ENCODE measurements at places on chromosomes 3 and 15.

DNA sequence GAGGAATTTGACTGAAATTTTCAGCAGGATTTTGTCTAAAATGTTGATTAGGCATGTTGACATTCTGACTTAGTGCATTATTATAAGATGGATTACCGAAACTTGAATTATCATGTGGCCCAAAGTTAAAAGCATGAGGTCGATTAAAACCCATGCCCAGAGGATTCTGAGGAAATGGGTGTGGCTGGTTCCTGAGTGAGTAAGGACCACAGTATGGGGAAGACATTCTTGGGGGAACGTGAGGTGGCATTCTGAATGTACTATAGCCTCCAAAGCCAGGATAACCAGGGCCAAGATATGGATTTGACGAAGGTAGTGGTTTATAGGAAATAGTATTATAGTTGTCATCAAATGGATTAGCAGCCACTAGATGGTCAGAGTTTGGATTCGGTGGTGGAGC lies 38.7 kb upstream of the DNAAF4 start:
- no peak for DNase-seq

DNA sequence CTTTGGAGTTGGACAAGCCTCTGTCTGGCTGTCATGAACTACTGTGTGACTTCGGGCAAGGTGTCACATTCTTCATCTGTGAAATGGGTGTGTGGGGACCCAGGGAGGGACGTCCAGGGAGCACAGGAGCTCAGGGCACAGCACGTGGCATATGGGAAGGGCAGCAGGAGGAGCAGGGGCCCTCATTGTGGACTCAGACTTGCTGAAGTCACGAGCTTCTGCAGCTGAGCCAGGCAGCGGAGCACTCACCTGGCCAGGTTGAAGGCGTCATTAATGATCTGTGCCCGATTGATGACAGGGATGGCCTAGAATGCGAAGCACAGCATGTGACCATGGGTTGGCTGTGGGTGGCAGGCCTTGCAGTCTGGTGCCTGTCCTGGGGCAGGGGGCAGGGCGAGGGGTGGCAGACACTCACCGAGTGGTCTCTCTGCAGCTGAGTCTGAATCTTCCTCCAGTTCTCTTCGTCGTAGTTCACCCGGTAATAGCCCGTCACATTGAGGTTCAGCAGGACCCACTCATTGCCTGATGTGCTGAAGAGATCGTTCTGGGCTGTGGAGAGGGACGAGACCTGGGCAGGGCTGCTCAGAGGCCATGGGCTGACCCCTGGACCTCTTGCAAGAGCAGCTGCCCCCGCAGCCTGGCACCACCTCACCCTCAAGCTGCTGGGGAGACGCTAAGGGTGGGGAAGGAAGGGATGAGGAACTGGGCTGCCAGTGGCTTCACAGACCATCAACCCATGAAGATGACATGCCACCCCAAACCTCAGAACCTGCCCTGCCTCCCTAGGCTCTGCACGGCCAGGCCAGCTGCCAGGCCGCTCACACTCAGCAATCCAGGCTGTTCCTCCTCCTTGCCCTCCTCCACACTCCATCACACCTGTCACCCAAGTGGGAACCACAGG lies 15.4 kb downstream of the ANPEP start:
- no peak for DNase-seq

DNA sequence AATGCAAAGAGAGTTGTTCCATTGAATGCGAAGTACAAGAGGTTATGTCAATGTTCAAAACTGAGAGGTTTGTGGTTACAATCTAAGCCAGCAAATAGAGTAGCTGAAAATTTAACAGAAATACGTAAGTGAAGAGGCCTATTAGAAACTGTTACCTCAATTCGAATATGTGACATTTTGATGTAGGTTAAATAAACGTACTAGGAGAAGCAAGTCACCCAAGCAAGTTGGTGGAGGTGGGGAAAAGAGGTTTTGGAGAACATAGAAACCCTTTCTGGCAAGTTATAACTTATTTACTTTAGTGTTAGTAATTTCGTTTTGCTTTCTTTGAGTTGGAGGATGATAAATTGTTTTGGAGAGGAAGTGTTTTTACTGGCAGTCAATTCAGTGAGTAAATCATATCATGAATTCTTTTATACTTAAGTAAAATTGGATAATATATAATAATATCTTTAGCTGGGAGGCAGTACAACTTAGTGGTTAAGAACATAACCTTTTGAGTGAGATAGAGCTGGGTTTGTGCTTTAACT lies 91.2 kb upstream of the NAALADL2 start:
- no peak for DNase-seq

DNA sequence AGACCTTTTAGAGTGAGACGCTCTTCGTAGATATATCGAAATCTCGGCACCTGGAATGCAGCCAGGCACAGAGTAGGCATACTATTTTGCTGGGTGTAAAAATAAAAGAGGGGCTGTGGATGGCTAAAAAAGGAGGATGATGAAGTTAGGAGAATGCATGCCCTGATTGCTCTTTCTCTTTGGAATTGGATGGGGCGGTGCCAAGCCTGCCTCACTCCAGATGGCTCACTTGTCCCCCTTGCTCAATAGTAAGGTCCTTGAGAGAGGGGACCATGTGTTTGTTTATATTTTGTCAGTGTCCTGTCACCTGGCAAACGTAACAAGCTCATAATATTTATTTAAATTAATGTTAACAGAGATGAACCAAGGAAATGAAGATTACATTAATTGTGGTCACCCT lies 33.0 kb downstream of the SNRK start:
- no peak for DNase-seq

DNA sequence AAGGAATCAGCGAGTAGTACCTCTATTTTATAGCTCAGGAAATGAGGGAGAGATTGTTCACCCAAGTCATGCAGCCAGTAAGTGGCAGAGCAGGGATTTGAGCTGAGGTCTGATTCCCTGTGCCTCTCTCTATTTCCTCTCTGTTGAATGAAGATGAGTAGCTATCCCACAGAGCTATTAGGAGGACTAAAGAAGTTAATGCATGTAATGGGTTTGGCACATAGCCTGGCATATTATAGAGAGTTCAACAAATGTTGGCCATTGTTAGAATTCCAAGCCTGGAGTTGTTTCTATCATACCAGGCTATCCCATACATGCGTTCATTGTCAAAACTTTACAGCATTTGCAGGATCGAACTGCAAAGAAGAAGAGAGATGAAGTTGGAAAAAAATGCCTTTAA lies 21.8 kb upstream of the KLHL6 start:
- no peak for DNase-seq

GRCh38 chr3:134337511-134338200 lies 36.6 kb downstream of the AMOTL2 start:
- no peak for DNase-seq

DNA sequence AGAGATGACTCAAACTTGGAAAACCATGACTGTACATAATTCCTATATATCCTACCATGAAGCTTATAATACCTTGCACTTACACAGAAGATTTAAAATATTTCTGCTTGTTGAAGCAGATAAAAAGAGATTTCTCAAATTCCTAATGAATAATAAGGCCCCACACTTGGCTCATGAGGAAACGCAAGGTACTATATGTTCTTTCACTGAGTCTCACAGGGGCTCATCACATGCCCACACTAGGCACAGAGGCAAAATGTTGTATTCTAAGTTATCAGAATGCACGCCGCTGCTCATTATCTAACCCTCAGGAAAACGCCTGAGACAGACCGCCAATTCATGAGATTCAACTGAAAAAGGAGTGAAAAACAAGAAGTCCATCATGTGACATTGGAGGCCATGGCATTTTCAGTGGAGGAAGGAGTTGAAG lies 5.6 kb downstream of the MYO1E start:
- peak; percentile 77 for DNase-seq

DNA sequence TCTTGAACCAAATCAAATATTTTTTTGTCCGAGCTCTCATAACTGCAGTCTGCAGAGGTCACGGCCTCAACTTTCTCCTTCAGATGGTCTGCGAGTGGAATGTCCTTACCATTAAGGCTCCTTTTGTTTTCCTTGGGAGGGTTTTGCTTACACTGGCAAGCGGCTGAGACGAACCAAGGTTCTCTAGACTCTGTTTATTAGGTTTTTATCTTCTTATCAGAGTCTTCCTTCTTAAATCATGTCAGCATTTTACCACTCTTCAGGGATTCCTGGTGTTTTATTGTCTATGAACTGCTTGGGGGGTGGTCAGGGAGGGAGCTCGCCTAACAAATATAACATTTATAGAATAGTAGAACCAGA lies 773.7 kb upstream of the NR2F2 start:
- DNase-seq: peak; percentile 2
